ENCODE measurements at places on chromosomes 3 and 15. TPM values are rescaled to one million over a fixed set of nuclear protein-coding genes. Genes with fewer than 3 reads are reported as not detected.

Gene PTPRG
- 87.4 TPM for polyA plus RNA-seq

Gene SLC15A2
- 16.6 TPM for polyA plus RNA-seq

Gene ST3GAL6
- polyA plus RNA-seq: 94.6 TPM

DNA sequence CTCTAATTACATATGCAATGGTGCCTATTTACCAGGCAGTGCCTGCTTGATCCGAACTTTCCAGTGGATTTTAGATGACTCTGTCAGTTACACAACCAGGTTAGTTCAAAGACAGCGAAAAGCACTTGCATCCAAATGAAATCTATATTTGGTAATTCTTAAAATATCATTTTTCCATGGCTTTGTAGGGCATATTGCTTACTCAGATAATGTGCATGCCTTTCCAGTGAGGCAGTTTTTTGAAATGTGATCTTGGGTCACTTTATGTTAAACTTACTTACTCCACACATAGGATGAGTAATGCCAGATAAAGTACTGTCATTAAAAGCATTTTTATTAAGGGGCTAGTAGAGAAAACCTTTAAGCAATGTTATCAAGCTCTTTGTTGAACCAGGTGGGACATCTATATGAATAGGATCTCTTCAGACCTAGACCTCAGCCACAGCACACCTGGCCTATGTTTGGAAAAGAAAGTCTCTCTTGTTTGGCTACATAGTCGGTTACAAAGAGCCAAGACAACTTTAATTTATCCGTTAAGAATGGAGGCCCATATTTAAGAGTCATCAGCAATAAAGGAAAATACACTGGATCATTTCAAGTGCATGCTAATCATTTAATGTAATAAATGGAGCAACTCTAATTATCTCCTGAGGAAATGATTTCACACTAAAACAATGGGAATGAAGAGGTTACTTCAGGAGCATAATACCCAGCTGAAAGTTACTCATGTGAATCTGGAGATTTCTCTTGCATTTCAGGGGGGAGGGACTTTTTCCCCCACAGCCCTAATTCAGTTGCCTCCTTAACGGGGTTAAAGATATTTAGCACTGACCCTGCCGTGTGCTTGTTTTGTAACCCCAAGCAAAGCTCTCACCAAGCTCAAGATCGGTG lies 56.3 kb upstream of the TMCO5A start:
- DNase-seq: no peak

- DNase-seq: no peak
Observed at GRCh38 chr3:30397030-30397429, 209.4 kb upstream of the TGFBR2 start.

DNA sequence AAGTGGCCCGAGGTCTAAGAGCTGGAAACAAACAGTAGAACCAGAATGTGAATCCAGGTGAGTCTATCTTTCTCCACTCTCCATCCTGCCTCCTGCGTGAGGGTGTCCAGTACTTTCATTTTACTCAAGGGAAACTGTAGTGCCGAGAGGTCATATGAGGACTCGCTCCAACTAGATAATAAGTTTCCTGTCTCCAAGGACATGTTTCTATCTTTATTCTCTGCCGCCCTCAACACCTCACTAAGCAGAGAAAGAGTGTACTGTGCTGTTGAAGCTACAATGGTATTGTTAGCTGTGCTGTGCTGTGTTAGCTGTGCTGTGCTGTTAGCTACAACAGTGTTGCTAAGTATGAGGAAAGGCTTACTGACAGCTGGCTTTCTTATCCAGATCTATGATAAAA lies 137.9 kb upstream of the COL8A1 start:
- DNase-seq: no peak

DNA sequence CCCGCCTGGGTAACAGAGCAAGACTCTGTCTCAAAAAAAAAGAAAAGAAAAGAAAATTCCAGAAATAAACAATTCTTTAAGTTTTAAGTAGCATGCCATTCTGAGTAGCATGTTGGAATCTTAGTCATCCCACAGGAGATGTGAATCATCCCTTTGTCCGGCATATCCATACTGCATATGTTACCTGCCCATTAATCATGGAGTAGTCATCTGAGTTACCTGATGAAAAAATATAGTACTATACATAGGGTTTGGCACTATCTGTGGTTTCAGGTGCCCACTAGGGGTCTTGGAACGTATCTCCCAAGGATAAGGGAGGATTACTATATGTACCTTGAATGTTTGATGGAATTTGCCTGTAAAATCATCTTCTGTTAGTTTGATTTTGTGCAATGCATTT lies 6.3 kb upstream of the CCR4 start:
- DNase-seq: no peak

DNA sequence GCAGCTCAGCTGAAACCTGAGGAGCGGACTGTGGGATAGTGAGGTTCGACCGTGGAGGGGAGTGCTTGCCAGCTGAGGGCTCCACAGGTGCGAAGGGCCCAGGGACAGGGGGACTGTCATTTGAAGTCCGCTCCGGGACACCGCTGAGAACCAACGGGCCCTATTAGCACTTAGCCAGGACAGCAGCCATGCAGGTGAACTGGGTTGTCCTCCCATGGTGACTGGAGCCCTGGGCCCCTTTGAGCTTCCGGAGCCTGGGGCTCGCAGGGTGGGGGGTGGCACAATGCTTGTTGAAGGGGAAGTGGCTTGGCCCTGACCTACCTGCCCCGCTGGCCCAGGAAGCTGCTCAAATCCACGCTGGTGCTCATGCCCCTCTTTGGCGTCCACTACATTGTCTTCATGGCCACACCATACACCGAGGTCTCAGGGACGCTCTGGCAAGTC lies 24.7 kb downstream of the PTH1R start:
- DNase-seq: no peak

- no peak for DNase-seq
Observed at GRCh38 chr15:74253211-74253921, 17.2 kb downstream of the CCDC33 start.
